ENCODE measurements at places on chromosomes 4 and X.

DNA sequence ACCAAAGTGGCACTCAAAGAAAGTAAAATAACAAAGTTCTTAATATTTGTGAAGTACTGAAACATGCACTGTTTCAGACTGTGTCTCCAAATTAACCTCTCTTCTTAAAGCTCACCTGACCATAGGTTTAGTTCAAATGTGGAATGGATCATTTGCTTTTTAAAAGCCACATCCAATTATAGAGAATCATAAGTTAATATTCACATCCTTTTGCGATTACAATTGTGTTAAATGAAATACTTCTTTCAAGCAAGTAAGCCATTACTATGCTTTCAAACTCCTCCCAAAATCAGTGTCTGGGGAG lies 95.3 kb upstream of the PTPN13 start:
- DNase-seq, result no peak

DNA sequence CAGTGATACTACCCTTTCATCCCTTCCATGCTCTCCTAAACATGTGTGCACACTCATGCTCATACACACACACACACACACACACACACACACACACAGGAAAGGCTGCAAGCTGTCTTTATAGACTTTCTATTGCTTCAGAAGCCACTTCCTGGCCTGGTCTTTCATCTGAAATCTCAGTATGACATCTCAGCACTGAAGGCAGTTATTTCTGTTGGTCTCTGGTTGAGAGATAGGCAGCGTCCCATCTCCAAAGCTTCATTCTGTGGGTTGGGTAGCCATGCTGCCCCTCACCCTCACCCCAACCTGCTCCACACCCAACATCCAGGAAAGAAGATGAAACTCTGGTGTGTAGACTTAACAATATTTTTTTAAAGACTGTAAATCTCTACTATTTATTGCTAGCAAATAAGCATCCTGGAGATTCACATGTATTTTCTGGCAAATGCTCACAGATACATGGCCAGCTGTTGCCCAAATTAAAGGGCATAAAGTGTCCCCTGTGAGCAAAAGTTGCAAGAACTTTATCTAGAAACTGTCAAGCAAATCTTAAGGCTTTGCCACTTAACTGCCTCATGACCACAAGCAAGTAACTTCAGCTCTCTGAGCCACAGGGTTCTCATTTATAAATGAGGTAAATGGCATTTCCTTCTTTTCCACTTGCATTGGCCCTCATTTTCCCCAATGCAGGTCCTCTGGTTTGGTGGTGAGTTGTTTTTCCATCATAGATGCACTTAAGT lies 189.8 kb upstream of the AFF2 start:
- DNase-seq, result peak; percentile 46

DNA sequence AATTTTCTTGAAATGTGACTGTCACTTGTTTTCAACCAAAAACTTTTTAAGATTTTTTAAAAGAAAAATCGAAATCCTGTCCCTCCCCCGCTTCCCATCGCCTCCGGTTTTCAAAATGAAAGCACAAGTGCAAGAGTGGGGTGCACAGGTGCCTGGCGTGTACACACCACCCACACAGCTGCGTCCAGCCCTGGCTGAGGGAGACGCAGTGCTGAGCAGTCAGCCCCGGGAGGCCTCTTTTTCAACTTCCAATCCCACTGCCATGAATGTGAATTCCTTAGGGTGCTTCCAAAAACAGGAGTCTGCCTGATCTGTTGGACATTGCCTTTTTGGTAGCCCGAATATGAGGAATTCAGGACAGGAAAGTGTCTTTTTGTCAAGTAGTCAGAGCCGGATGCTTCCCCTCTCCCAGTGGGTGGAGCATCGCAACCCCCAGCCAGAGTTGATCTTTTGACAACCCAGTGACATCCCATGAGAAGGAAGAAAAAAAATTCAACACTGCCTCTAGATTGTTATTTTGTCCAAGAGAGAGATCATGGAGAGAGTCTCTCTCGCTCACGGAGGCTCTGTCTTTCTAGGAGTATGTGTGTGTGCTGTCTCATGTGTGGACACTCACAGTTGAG lies 8.9 kb downstream of the PRRG3 start:
- DNase-seq, result no peak

DNA sequence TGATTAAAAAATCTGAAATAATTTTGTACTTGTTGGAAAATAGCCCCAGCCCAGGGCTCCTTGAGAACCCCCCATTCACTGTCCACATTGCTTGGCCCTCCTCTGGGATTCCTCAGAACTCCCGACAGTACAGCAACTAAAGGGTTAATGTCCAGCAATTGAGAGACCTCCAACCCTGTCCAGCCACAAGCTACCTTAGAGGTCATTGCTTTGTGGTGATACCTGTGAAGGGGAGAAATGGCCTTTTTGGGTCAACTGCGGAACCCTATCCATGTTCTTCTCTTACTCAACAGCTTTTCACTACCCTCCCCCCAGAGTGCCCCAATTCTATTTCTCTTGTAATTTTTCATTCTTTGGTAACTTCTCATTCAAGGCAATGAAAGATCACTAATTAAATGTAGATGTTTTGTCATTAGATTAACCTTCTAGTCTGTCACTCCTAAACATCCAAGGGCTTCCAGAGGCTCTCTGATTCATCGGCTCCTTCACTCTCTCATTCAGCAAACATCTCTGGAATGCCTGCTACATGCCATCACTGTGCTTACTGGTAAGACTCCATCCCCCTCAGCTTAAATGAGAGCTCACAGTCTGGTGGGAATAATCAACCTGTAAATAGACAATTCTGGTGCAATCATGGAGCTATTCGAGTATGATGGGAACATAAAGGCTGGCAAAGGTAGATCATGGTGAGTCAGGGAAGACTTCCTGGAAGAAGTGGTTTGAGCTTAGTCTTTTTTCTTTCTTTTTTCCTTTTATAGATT lies 241.4 kb upstream of the PGRMC2 start:
- DNase-seq, result no peak

GRCh38 chrX:95071621-95072020 lies 1397.6 kb downstream of the FAM133A start:
- no peak for DNase-seq

- no peak for DNase-seq
Observed at GRCh38 chr4:141643557-141643956, 7.2 kb downstream of the IL15 start.

DNA sequence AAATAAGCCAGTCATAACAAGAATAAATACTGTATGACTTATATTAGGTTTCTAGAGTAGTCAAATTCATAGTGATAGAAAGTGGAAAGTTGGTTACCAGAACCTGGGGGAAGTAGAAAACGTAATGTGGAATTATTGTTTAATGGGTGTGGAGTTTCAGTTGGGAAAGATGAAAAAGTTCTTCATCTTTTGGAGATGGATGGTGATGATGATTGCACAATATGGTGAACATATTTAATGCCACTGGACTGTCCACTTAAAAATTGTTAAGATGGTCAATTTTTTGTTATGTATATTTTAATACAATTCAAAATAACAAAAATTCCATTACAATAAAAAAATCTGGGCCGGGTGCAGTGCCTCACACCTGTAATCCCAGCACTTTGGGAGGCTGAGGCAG lies 289.6 kb downstream of the ZIC3 start:
- no peak for DNase-seq

GRCh38 chr4:111031001-111031579 lies 408.2 kb upstream of the PITX2 start:
- no peak for DNase-seq

DNA sequence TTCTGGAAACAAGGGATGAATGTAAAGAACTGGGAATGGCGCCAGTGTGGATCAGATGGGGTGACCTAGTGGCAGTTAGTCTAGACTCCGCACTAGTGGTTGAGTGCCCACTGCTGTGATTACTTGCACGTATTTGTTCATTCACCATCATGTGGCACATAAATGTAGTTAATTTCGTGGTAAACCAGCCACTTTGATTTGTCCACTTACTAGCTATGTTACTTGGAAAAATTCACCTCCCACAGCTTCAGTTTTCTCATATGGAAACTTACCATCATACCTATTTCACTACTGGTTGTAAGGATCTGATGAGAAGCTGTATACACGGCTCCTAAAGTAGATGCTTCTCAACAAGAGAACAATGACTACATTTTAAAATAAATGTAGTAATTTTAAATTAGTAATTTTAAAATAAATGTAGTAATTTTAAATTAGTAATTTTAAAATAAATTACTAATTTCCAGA lies 394 bp upstream of the DYNLT3 start:
- DNase-seq, result no peak

DNA sequence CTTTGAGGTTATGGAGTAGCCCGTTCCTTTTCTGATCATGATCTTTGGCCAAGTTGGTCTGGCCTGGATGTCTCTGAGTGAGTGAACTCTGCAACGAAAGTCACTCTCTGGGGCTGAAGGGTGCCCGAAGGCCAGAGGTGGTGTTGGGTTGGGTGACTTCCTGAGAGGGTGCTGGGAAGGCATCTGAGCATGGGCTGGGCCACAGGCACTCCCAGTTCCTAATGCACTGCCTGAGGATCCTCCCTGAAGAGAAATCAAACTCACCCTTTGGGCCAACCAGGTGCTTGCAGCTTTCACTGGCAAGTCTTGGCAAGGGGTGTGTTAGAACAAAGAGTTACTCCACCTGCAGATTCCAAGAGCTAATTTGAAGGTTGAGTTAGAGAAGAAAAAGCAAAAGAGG lies 66.4 kb upstream of the SCML1 start:
- DNase-seq, result no peak

DNA sequence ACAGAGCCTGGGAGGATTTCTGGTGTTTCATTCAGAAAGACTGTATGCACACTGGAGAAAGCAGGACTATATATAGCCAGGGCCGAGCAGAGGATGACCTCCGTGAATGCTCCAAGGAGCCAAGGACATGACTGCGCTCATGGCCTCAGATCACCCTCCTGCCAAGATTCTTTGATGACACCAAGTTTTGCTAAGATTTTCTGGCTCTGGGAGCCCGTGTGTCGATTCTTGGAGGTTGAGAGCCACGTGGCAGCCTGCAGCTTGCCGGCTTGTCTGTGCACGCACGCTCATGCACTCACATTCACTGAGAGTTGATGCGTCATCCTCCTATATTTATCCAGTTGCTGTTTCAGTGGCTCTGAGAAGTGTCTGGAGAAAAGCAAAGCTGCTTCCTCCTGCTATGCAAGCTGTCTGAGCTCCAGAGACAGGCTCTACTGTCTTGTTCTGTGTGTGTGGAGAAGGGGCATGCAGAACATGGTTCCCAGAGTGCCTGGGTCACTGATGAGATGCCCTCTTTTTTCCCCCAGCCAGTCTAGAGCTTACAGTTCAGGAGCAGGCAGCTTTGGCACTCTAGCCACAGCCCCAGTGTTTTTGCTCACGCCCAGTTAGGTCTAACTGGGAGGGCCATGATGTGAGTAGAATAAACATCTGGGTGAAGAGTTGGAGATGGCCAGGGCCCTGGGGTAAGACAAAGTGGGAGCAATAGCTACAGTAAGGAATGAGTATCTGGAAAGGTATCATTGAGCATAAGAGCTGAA lies 64.9 kb upstream of the SCOC start:
- DNase-seq, result no peak

DNA sequence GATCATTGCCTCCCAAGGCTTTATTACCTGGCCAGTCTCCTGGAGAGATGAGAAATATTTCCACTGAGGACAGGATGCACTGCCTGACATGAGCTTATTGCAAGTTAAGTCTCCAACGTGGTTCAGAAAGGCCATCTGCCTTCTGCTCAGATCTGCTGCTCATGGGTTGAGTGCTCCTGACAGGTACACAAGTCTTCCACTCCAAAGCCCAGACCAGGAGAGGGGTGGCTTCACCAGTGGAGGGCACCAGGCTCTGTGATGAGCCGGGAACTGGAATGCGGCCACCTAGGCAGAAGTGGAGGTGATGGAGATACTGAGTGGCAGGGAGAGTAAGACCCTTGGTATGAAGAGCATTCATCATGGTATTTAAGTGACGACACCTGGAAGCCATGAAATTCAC lies 79.5 kb upstream of the IRF2 start:
- DNase-seq, result no peak

DNA sequence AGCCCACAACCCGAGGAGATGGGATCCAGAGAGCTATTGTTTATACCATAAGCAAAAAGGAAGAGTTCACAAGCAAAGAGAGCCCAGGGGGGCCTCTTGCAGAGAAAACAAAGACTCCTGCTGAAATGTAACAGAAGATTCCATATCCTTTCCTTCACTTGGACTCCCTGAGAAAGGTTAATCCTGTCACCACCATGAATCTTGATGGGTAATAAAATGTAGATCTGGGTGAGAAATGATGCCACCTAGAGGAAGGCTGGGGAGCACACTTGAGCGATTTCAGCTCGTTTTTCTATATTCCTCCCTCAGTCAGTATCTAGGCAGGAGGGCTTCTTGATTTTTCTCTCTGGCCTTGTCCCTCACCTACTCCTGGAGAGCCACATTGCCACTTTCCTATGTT lies 10.2 kb upstream of the KCNE5 start:
- DNase-seq, result no peak

- DNase-seq, result no peak
Observed at GRCh38 chr4:62399242-62399641, 1199.1 kb downstream of the ADGRL3 start.

- DNase-seq, result no peak
Observed at GRCh38 chr4:39933671-39934590, 43.8 kb downstream of the PDS5A start.

- no peak for DNase-seq
Observed at GRCh38 chr4:163107754-163108153, 58.9 kb downstream of the NAF1 start.

DNA sequence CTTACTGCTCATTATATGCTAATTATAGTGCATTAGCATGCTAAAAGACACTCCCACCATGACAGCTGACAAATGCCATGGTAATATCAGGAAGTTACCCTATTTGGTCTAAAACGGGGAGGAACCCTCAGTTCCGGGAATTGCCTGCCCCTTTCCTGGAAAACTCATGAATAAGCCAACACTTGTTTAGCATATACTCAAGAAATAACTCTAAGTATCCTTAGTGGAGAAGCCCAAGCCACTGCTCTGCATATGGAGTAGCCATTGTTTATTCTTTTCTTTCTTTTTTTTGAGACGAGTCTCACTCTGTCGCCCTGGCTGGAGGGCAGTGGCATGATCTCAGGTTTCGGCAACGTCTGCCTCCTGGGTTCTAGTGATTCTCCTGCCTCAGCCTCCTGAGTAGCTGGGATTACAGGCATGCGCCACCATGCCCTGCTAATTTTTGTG lies 15.5 kb downstream of the NUDT6 start:
- DNase-seq, result no peak

DNA sequence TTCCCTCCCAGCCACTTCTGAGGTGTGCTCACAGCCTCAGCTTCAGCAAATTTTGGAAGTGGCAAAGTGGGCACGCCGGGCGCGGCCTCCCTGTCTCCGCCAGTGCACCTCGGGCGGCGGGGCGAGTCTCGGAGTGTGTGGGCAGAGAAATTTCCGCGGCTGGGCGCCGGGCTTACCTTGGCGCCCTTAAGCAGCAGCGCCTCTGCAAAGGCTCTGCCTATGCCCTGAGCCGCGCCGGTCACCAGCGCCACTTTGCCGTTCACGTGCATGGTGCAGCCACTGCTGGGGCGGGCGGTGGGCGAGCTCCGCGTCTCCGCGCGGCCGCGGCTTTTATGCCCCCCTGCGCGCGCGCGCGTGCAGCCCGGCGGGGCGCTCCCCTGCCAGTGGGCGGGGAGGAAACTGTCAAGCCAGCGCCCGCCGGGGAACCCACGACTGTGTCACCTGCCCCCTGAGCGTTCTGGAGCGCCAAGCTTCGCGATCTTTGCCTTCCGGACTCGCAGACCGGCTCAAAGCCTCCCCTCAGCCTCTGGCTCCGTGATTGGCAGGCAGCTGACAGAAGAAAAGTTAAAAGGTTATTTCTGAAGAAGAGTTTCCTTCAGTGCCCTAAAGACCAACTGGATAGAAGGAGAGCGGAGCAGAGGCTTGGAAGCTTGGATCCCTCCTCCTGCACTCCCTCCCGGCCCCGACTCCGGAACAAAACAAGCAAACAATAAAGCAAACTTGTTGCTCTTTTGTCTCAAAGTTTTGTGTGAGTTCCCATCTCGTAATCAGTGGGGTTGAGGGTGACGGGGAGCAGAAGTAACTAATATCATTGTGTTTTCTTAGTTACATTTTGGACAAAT lies at the start of gene HPGD:
Gene HPGD (minus strand): TSS at position 306 of the 842 bp plus-strand sequence. CDS start 37 bp downstream, at position 269.
- peak; percentile 37 for DNase-seq

All from T-helper 2 cell treated with Interferon-gamma antibody and Interleukin-4, amounts not matched to agents 5 μg/mL and 100 μg/mL, for 36 hours (primary cell).